ENCODE measurements at places on chromosomes 1 and 21.
A peak's percentile ranks its signal among the peaks of the same experiment; 100 is the strongest.

GRCh38 chr1:180267211-180267561 lies 37.1 kb downstream of the LHX4 start:
- DNase-seq = no peak

- DNase-seq = no peak
These were observed 404.8 kb downstream of the PCP4 start for GRCh38 chr21:40272037-40272436.

DNA sequence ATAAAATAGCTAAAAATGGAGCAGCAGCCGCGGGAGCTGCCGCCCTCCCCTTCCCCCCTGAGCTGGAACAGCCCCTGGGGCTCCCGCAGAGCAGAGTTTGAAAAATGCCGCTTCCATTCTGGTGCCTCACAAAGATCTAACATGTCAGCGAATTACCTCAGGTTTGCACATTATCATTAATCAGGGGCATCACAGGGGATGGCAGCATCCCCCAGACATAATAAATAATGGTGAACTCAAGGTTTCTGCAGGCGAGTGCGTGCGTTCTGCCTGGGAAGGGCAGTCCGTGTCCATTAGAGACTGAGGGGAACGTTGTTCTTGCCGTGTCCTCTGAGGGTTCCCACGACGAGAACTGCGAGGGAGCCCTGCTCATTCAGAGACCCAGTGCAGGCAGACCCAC lies 372.4 kb downstream of the DSCAM start:
- DNase-seq = no peak

DNA sequence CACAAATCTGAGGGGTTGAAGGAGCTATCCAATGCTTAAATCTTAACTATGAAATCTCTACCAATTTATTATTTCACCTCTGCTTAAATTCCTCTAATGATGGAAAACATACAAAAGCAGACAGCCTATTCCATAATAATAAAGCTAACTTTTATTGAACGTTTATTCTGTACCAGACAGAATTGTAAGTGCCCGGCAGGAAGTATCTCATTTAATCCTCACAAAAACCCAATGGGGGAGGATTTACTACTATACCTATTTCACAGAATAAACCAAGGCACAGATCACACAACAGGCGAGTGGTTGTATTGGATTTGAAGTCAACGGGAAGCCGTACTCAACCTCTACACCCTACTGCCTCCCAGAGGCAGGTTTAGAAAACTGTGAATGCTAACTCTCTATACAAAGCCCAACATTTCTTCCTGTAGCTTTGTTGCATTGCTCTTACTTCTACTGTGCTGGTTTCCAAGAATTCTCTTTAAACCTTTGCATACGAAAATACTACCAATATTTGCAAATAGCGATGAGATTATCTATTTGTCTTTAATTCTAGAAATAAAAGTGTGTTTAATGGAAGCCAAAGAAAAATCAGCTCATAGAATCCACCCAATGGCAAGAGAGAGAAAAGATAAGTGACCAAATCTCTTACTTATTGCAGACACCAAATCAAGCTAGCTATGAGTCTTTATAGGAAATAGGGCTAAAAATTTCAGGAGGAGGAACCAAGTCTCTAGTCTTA lies 33.5 kb upstream of the C1orf53 start:
- peak; percentile 45 for DNase-seq

- DNase-seq = no peak
These were observed 29.9 kb upstream of the ERRFI1 start for GRCh38 chr1:8055973-8056372.
